SK-N-MC (cell line): ENCODE measurements at places on chromosomes 5 and 9.

- DNase-seq, result no peak
These were observed 89.4 kb downstream of the ZNF474 start for GRCh38 chr5:122218778-122219177.

DNA sequence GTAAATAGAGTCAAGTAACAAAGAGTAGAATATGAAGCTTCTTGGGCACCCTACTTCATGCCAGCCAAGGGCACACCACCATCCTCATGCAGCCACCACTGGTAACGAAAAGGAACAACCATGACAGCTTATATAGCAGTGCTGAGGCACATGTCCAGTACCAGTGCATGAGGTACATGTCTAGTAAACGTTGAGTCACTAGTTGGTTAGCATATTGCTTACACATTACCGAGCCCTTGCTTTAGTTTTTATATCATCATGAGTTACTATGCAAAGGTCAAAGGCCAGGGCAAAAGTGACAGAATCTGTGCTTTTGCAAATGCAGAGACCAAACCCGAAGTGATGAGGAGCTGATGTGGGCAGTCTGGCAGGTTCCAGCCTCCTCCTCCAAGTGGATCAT is 147.1 kb upstream of the MAP1B start:
- no peak for DNase-seq

DNA sequence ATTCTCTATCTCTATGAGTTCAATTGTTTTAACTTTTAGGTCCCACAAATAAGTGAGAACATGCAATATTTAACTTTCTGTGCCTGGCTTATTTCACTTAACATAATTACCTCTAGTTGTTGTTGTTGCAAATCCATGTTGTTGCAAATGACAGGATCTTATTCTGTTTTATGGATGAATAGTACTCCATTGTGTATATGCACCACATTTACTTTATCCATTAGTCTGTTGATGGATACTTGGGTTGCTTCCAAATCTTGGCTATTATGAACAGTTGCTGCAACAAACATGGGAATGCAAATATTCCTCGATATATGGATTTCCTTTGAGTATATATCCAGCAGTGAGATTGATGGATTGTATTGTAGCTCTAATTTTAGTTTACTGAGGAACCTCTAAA is 36.3 kb downstream of the MEGF9 start:
- DNase-seq, result no peak

DNA sequence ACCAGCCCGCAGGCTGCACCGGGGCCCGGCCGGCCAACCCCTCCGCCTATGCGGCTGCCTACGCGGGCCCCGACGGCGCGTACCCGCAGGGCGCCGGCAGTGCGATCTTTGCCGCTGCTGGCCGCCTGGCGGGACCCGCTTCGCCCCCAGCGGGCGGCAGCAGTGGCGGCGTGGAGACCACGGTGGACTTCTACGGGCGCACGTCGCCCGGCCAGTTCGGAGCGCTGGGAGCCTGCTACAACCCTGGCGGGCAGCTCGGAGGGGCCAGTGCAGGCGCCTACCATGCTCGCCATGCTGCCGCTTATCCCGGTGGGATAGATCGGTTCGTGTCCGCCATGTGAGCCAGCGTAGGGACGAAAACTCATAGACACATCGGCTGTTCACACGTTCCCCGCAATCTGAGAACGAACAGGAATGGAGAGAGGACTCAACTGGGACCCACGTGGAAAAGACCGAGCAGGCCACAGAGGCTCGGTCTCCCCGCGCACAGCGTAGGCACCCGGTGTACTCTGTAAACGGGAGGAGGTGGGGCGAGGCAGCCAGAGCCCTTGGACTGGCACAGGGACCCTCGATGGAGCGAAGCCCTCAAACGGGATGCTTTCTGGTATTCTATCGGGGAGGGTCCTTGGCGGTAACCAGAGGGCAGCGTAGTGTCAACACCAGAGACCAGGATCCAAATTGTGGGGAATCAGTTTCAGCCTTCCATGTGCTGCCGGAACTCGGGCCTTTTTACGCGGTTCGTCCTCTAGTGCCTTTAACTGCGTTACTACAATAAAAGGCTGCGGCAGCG is 1.9 kb downstream of the FOXE1 start:
- no peak for DNase-seq

- DNase-seq, result no peak
These were observed 95.5 kb upstream of the KCNN2 start for GRCh38 chr5:114266374-114266773.

DNA sequence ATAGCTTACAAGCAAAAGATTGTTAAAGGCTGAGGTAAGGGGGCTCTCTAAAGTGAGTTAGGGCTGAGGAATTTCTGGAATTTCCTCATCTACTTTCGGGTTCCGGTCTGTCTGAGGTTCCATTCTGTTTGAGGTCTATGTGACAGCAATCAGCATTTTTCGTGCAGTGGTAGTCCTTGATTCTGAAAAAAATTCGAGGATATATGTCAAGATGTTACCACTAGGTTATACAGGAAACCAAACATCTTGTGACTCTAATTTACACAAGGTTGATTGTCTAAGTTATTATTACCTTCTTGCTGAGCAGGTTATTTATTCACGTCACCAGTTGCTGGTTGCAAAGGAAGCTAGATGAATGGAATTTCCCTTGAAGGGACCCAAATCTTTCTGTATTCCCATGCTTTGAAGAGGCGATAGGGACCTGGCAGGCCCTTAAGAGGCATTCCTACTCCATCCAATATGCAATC is 35.2 kb downstream of the RLN2 start:
- DNase-seq, result peak; percentile 74

DNA sequence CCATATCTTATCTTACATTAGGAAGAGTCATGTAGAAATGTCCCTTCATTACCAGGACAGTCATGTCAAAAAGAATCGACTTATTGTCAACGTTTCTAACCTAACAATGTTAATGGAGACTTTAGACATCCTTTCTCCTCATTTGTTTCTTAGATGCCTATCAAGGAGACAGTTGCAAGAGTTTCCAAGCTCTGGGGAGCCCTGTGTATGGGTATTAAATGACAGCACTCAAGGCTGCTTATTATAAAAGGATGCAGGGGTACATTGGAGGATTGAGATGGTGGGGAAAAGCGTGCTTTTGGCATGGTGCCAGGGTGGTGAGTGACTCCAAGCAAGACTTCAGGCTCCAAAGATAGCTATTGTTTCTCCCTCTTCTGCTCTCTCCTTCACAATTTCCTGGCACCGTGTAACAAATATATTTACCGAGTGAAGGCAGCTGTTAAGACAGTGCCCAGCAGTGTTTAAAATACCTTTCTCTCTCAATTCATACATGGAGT is 461.3 kb upstream of the CLINT1 start:
- no peak for DNase-seq

- no peak for DNase-seq
These were observed 159.1 kb upstream of the MAP1B start for GRCh38 chr5:71948206-71948605.

GRCh38 chr9:3585606-3586005 is 59.8 kb upstream of the RFX3 start:
- DNase-seq, result no peak

DNA sequence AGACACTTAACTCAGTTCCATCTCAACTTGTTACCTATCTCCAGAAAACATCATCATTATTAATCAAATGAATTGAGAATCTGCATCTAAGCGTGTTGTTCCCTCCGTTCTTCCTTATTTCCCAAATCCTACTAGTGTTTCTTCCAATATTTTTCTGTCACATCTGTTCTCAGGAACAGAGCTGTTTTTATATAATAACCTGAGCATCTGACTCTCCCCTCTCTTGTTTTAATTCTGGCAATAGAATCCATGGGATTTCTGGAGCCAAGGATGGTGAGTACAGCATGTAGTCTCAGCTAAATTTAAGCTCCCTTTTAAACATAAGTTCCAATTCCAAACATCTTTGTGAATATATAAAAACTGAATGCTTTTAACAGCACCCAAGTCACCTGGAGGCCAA is 558.3 kb downstream of the DTWD2 start:
- DNase-seq, result no peak

- DNase-seq, result no peak
These were observed 25.1 kb downstream of the PDGFRB start for GRCh38 chr5:150130493-150130922.

GRCh38 chr5:111472579-111472978 is 39.8 kb downstream of the STARD4 start:
- no peak for DNase-seq

DNA sequence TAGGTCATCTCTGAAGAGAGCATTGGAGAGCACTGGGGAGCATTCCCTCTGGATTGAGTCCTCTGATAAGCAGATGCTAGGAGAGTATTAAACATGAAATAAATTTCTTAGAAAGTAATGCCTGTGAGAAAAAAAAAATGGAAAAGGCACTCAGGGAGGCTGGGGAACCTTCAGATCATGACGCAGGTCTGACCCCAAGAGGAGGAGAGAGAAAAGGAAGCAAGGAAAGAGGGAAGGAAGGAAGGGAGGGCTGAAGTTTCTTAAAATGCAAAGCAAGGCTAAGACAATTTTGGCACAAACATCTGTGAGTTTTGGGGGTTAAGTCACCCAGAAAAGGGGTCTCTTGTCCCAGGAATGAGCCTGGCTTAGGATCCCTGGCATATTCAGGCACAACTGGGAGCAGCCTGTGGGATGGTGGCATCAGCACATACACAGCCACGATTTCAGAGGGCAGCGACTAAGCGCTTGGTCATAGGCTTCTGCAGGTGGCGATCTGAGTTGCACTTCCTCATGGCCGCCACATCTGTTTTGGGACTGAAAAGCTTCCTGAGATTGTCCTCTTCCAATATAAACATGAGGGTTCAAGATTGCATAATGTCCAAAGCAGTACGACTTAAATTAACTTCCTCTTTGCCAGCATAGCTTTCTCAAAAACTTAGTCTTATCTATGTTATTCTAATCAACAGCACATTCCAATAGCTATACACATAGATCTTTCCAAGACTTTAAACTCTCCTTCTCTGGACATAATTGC is 692.7 kb downstream of the DNAH5 start:
- no peak for DNase-seq

DNA sequence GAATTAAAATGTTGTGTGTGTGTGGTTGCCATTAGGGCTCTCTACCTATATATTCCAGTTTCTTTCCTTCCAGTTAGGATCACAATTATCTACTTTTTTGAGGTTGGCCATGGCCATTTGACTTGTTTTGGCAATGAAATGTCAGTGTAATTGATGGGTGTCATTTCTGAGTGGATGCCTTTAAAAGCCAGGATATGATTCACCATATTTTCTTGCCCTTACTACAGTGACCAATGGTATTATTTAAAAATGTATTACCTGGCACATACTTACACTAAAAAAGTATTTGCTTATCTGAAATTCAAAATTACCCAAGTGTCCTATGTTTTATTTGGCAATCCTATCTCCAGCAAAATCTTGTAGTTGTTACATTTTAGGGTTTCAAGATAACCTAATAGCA is 258.7 kb upstream of the ACTBL2 start:
- no peak for DNase-seq

- DNase-seq, result no peak
These were observed at the start of gene PCDHGB1 for GRCh38 chr5:141349917-141350619. Gene PCDHGB1, plus strand, starts transcription at chr5:141350099. Its CDS starts 162 bp downstream, at chr5:141350261.

- DNase-seq, result no peak
These were observed 55.9 kb upstream of the CDKN2B start for GRCh38 chr9:22064957-22065356.
